ENCODE measurements at places on chromosomes 12 and 14.

- DNase-seq, result no peak
Measured at GRCh38 chr14:51513281-51513680, 138.4 kb upstream of the FRMD6 start.

DNA sequence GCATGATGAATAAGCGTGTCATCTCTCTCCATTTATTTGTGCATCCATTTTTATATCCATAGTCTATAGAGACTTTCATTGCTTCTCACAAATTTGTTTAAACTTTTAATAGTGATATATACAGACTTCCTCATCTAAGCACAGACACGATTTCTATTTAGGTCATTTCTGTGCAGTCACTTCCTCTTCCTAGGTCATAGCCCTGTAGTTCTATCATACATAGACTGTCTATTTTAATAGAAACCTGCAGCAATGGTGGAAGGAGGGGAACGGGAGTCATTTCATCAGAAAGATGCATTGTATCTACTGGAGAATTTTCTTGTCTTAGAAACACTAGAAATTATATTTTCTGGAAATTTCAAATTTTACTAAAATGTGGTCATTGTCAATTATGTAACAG is 133.4 kb upstream of the FGD4 start:
- no peak for DNase-seq

GRCh38 chr12:72025524-72025923 is 86.9 kb downstream of the TPH2 start:
- DNase-seq, result no peak

DNA sequence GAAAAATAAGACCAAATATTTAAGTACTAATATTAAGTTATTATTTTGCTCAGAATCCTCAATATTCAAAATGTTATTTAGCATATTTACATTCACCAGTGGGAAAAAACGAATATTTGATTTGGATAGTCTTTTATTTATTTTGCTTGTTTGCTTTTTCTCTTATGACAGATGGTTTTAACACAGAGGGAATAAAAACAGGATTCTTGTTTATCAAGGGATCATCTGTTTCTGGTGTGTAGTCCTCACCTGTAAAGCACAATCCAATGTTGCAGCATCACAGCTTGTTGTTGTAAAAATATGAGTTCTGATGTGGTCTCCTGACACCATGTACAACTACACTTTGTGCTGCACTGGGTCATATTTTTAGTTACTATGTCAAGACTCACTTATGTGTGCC is 103.9 kb downstream of the AVPR1A start:
- DNase-seq, result no peak

GRCh38 chr12:122133192-122133950 is 40.6 kb downstream of the IL31 start:
- DNase-seq, result no peak

GRCh38 chr14:75297411-75298040 is 18.9 kb downstream of the FOS start:
- DNase-seq, result no peak

DNA sequence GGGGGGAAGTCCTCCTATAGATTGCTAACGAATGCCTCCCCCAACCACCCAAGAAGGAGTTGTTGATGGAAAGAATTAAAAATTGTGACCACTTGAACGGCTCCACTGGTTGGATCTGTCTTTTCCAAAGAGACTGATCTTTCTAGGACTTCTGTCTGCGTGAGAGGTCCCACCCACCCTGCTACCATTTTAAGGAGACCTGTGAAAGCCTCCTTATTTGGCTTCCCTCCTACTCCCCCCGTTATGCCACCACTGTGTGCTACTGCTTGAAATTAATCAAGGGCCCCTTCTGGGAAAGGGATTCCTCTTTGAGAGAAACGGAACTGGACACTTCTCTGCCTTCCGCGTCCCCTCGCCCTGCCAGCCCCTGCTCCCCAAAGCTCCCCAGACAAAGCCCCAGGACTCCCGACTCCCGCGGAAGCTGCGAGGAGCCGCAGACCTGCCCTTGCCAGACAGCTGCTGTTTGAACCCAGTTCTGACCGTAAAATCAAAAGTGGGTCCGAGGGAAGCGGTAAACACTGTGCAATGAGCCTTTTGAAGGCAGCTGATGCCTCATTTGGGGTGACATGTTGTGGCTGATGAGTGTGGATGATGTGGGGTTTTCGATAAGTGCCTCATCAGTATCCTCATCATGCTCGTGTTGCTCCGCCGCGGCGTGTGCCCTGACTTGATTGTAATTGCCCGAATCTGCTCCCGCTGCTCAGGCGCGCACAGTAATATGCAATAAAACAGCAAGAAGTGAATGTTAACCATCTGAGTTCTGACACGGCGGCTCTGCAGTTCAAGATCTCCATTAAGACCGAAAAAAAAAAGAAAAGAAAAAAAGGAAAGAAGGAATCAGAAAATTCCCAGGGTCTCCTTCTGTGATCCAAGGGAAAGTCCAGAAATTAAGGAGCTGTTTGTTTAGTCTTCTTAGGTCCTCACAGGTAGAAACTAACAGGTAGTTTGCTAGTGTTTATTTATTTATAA is 48.2 kb downstream of the MBIP start:
- no peak for DNase-seq

DNA sequence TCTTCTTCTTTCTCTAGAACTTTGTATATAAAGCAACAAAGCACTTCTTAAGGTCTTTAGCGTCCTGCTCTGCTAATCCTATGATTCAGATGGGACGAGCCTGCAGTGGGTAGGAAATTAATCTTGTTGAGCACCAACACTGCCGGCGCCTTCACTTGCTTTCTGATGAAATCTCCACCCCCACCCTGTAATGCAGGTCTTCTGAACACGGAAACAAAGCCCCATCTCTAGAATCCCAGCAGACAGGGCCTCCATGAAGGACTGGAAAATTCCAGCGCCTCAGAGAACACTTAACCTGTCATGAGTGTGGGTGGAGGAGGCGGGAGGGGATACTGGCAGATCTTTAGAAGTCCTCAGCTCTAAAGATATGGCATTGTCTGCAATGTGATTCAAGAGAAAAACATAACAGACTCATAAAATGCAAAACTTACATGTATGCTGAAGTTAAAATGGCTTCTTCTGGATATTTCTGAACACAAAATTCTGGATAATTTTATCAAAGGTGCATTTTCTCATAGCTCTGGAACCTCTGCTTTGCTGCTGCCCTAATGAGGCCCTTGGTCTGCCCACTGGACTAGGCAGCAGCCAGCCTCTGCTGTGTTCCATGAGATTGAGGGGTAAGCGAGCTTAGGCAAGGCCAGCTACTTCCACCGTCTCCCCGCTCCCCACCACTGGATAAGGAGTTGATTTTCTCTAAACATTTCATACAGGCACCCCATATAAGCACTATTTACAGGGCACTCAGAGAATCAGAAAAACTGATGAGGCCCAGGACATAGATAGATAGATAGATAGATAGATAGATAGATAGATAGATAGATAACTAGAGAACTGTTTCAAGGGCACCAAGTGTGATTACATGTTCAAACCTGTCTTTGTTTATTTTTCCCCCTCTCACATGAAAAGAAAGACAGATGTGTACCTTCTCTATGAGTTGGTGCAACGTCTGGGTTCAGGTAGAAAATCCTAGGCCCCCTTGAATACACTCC is 43.1 kb downstream of the ZFP36L1 start:
- DNase-seq, result no peak

DNA sequence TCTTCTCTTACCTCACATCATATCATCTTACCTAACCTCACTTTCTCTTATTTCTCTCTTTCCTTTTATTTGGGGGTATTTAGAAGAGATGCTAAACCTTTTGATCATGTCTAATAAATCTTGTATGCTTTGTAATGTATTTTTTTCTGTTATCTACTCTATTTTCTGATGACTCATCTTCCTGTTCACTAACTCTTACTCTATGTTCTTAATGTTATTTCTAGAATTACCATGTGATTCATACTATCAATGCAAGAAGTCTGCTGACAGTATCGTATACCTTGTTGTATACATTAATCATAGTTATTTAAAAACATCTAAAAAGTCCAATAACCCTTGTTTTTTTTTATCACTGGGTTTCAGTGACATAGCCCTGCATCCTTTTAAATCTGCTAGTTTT is 62.3 kb downstream of the MGAT4C start:
- DNase-seq, result no peak

DNA sequence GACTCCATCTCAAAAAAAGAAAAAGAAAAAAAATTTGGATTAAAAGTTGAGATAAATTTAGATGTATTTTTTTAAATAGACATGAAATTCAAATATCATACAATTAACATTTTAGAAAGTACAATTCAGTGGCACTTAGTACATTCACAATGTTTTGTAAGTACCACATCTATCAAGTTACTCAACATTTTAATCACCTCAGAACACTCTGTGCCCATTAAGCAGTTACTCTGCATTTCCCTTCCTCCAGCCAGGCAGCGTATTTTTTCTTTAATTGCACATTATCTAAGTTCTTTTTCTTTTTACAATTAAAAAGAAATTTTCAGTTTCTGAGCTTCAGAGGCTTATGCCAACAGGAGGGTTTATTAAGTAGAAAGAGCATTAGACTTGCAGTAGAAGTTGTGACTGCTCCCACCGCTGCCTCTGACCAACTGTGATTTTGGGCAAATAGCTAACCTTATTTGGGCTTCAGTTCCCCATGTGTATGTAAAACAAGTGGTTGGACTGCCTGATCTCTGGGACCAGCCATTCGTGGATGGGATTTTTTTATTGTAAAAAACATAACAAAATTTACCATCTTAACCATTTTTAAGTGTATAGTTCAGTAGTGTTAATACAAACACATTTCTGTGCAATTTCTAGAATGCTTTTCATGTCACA is 65.7 kb downstream of the WNK1 start:
- DNase-seq, result no peak
